CD4-positive, alpha-beta T cell treated with Interleukin-17A for 4 hours (primary cell): ENCODE measurements at places on chromosomes 11 and 22.
A peak's percentile ranks its signal among the peaks of the same experiment; 100 is the strongest.

- no peak for DNase-seq
These were observed 152.0 kb upstream of the TENM4 start for GRCh38 chr11:79592824-79593223.

DNA sequence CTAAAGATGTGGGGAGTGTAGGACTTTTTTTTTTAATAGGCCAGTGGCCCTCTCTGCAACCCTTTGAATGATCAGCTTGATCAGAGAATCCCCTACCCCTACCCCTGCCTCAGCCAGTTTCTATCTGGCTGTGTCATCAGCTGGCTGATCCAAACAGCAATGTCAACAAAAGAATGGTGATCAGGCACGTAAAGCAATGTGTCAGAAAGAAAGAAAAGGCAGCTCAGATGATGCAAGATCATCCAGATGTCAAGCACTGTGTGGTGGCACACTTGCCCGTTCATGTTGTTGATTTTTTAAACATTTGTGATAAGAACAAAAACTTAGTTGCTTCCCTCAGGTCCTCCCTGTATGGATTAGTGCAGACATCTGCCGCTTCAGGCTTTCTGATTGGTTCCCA is 26.3 kb upstream of the EHF start:
- DNase-seq = no peak

DNA sequence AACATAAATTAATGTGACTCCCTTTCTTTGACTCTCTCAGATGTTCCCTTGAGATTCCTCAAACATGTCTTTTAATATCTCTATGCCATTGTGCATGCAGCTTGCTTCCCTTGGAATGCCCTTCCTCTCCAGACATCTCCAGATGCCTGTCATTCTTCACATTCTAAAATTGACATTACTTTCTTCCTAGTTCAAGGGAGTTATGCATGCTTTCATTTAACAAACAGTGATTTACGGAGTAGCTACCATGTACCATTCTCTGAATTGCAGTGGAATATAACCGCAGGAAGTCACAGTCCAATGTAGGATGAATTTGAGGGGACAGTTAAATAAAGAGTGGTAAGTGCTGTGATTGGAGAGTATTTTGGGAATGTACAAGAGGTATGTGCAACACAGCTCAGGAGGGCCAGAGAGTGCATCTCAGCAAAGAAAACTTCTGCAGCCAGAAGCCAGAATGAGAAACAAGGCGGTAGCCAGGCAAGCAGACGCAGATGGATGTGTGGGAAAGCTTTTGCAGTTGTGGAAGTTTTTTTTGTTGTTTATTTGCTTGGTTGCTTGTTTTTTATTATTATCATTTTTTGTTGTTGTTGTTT is 18.7 kb downstream of the MMP10 start:
- no peak for DNase-seq

DNA sequence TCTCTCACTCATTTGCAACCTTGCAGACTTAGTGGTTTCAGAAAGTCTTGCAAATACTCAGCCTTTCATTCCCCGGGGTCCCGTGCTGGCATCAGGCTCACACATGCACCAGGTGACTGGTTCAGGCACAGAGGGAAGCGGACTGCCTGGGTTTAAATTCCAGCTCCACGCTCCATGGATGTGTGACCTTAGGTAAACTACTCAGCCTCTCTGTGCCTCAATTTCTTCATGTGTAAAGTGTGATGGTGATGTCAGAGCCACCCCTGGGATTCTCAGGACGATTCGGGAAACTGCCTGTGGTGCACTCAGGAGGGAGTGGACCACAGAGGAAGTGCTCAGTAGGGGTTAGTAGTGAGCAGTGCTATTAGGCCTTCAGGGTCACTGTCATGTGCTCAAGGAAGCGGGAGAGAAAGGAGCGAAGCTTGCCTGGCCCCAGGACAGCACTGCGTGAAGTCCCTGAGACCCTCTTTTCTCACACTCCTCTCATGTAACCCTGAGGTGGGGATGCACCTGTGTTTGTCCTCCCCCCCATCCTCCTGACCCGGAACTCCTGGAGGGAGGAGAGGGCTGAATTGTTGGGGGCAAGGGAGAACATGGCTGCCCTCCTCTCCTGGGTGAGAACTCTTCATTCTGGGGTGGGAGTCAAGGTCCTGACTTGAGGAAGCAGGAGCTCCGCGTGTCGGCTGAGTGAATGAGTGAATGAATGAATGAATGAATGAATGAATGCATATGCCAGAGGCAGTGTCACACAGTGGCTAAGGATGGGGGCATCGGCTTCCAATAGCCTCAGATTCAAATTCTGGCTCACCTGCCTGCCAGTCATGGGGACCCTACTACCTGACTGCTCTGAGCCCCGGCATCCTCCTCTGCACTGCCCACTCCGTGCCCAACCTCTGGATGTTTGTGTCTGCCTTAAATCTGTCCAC is 14.4 kb upstream of the UPK3A start:
- DNase-seq = no peak

GRCh38 chr11:120817158-120817557 is 206.7 kb upstream of the TBCEL start:
- no peak for DNase-seq

DNA sequence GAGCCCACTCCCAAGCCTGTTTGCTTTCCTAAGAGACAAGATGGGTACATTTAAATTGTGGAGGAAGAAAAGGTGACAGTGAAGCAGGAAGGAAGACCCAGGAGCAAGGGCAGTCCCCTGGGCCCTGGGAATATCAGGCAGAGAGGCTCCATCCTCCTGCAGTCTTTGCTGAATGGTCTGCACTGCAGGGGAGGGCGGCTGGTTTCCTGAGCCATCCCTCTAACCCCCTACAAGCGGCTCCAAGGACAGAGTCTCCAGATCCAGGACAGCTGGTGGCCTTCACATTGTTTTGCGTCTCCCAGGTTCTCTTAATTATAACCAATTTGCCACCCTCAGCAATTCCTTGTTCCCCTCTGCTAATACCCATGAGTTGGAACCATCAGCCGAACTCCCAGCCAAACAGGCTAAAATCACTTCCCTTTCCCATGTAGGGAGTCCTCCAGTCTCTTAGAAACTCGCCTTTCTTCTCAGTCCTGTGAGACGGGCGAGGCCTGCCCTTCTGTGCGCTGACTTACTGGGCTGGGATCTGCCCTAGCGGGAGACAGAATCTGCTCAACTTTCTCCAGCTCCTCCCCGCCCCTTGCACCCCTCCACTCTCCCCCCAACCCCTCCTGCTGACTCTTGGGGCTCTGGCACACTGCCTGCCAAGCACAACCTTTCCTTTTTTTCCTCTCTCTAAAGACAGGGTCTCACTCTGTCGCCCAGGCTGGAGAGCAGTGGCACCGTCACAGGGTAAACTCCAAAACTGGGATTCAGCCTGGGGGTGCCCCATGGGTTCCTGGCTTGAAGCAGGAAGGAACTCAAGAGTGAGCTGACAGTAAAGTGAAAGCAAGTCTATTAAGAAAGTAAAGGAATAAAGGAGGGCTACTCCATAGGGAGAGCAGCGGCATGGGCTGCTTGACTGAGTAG is 53.4 kb upstream of the EMID1 start:
- no peak for DNase-seq

- no peak for DNase-seq
These were observed 7.7 kb downstream of the CAT start for GRCh38 chr11:34446386-34446785.

DNA sequence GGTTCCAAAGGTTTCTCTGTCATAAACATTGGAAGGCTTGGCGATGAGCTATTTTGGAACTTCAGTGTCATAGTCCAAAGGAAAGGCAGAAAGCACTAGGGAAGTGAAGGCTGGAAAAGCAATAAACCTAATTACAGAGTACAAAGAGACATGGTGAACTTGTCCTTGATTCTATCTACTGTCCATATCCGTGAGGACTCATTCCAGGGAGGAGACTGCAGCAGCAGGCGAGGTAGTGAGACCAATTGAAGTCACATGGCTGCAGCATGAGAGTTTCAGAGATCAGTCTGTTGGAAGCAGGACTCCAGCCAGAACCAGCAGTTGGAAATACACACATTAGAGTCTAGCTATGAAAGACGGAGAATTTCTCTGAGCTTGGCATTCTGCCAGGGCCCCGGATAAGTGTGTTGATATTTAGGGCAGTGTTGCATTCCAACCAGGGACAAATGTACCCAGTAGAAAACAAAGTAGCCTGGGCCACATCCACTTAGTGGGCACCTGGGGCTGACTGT is 54.1 kb upstream of the ARHGAP42 start:
- no peak for DNase-seq

DNA sequence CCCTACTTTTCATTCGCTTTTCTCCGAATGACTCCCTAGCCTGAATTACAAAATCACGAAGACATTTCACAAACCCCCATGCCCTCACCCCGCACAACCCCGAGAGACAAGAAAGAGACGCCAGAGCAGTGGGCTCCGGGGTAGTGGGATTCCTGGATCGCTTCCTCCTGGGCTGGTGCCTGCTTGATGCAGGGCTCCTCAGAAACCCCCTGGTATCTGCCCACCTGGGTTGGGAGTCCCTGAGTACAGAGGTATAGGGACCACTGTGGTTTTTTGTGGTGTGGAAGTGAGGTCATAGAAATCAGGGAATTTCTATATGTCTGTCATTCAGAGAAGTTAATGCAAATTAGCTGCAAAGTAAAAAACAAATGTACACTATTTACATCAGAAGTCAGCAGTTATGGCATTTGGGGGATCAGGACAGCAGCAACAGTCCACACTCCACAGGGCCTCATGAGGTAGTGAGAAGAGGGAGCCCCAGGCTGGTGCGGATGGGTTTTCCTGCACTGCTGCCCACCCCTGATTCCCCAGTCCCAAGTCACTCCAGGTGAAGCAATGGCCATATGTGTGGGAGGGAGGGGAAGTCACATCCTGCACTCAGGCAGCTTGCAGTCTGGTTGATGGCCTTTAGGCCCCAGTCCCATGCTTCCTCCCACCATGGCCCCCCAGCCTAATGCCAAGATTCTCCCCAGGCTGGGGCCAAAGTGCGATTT is 39.6 kb downstream of the BUD13 start:
- DNase-seq = no peak

DNA sequence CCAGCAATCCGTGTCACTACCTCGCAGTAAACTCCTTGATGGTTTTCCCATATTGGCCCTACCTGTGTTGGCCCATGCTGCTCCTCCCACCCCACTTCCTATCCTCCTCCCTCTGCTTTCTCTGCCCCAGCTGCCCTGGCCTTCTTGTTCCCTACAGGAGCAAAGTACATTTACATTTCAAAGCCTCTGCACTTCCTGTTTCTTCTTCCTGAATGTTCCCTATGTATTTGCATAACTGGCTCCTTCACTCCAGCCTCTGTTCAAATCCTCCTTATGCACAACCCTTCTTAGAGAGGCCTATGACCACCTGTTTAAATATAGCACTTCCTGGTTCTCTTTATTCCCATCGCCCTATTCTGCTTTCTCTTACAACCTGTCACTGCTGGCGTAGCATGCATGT is 62.2 kb downstream of the PARVA start:
- DNase-seq = no peak

GRCh38 chr11:75428989-75429640 is 3.9 kb downstream of the KLHL35 start:
- DNase-seq = no peak

DNA sequence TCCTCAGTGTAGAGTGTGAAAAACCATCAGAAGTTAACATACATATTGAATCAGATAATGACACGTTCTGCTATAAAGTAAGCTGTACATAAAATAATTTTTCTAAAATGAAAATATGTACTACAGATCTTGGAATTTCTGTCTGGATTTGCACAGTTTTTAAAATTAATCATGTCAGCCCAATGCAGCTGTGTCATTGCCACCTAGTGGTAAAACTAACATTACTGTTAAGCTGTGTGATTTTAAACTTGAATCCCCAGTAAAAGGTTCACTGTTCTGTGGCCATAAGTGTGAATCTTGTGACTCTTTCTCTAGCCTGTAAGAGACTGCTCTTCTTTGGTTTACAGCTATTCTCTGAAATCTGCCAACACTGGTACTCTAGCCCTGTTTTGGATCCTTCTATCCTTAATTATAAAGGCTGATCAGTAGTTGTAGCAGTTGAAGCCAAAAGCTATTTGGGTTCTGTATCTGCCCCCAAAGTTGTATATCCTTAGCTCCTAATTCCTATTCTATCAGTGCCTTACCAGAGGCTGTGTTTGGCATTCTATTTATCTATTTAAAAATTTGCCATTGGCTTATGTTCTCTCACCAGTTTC is 4.0 kb downstream of the JRKL start:
- DNase-seq = peak; percentile 13

- peak; percentile 12 for DNase-seq
These were observed 45.2 kb downstream of the CTSC start for GRCh38 chr11:88292171-88292843.

GRCh38 chr22:39117585-39118191 is 20.6 kb downstream of the APOBEC3H start:
- DNase-seq = peak; percentile 85

GRCh38 chr11:109729761-109730160 is 307.8 kb downstream of the C11orf87 start:
- DNase-seq = no peak

DNA sequence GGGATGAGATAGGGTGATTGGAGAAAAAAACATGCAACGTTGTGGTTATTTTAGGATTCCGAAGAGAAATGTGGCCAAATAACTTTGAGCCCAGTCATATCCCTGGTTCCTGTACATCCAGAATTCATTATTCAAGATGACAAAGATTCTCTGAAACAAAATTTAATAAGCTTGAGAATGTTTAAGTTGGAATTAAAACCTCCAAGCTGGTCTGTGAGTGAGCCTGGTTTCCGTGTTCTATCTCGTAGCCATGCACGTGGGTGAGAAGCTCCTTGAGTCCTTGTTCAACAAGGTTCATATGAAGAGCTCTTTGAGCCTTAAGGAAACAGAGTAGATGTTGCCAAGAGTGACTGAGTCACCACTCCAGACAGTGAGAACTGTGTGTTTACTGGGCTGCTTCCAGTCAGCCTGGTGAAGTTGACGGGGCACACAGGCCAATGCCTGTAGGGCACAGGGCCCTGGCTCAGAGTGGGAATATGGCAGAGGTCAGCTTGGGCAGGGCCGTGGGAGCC is 206.5 kb downstream of the NAV2 start:
- no peak for DNase-seq

GRCh38 chr11:2142300-2142759 is 3.1 kb upstream of the IGF2 start:
- DNase-seq = no peak
